ENCODE measurements at places on chromosomes 4 and X. TPM values are rescaled to one million over a fixed set of nuclear protein-coding genes. Genes with fewer than 3 reads are reported as not detected.

SMIM43 gene
- total RNA-seq, result not detected

ADAMTS3 gene
- 10.7 TPM for total RNA-seq

MAGEA9B gene
- not detected for total RNA-seq

SYN1 gene
- 3.7 TPM for total RNA-seq

DNA sequence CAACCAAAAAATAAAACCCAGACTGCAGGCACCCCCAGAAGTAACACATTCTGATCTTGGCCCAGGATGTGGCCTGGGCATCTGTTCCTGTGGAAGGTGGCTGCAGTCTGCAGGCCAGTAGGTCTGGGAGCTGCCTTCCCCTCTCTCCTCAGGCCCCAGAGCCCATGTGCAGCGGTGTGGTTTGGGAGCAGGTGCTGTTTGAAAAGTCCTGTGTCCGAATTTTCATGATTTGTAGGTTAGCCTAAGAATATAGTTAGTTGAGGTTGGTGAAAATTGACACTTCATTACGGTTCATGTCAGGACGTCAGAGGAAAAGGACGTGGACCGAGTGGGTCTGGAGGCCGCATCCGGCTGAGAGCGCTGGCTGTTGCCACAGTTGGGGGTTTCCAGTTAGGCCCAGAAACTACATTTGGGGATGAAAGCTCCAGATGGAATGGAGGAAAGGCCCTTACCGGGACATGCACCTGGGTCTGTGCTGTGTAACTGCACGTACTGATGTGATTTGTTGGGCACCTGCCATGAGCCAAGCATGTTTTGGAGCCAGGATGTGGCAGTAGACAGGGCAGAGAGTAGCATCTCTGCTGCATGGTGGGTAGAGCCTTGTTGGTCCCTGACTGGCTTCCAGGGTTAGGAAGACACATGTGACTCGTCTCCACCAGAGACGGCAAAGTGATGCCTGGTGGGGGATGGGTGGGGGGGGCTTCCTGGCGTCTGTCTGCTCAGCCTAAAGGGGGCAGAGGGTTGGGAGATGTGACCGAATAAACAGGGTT lies 21.7 kb upstream of the HGFAC start:
- no peaks in the 10 kb centered on the region for H3K4me1 ChIP-seq
- H3K36me3 ChIP-seq, result peaks cover 25% of the 10 kb centered on the region
- H3K27me3 ChIP-seq, result no peaks in the 10 kb centered on the region
- DNase-seq, result peak; percentile 6

- H3K4me1 ChIP-seq, result no peaks in the 10 kb centered on the region
- no peaks in the 10 kb centered on the region for H3K36me3 ChIP-seq
- no peak for DNase-seq
- peaks cover 14% of the 10 kb centered on the region for H3K27me3 ChIP-seq
- H3K4me3 ChIP-seq, result no peak overlapping the region
Measured at GRCh38 chr4:80963051-80963450, 67.5 kb upstream of the BMP3 start.

DNA sequence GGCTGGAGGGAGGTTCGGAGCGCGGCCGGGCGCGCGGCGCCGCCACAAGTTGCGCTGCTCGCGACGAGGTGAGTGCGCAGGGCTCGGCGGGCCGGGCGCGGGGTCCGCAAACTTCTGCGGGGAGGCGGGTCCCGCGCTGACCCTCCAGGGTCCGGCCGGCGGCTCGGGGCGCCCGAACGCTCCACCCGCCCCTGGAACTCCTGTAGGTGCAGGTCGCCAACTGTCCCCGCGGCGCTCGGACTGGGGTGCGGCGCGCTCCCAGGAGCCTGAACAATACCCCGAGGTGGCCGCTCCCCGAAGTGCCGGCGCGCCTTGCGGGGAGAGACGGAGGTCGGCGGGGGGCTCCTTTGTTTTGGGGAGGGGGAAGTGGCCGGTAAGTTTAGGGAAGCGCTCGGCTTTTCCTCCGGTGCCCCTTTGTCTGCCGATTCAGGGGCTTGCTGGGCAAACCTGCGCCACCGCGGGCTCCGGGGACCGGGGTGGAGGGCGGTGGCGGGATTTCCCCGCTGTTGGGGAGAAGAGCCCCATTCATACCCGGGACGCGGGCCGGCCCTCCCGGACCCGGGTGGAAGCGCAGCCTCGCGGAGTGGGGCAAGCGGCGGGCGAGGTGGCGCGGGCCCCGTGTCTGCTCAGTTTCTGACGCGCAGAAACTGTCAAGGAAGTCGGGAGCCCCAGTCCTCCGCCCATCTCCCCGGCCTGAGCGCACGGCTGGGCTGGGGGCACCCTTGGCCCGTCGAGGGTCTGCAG lies 694 bp downstream of the TBL1X start:
- H3K27me3 ChIP-seq, result no peaks in the 10 kb centered on the region
- no peaks in the 10 kb centered on the region for H3K36me3 ChIP-seq
- peak overlapping the region; percentile 72 for H3K4me3 ChIP-seq

DNA sequence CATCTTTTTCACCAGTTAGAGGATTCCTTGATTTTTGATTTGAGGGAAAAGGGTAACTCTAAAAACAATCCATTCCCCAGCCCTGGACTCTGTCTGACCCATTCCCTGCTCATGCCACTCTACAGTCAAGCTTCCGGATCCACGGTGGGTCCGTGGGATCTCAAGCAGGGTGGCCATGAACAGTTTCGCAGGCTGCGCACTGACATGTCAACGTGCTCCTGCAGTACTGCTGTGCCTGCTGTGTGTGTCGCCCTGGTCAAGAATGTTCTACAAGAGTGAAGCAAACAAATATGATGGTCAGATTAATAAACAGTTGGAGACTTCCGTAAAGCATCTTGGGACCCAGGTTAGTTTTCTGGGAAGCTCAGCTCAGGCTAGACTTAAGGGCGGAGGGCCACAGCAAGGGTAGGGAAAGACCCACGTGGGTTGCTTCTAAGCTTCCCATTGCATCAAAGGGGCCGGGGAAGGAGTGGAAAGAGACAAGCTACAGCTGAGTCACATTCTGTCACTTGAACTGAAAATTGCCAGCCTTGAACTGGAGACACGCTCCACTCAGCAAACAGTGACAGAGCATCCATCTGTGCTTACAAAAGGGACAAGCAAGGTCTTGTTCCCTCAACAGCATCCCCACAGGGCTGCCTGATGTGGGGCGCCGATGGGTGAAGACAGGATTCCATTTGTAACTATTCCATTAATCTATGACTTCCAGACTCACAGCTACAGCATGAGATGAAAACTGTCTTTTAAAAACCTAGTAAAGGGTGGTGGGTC lies 81.8 kb downstream of the MTMR1 start:
- H3K27me3 ChIP-seq, result no peaks in the 10 kb centered on the region
- H3K36me3 ChIP-seq, result peaks cover 10% of the 10 kb centered on the region
- H3K27ac ChIP-seq, result no peak overlapping the region
- no peaks in the 10 kb centered on the region for H3K4me1 ChIP-seq

DNA sequence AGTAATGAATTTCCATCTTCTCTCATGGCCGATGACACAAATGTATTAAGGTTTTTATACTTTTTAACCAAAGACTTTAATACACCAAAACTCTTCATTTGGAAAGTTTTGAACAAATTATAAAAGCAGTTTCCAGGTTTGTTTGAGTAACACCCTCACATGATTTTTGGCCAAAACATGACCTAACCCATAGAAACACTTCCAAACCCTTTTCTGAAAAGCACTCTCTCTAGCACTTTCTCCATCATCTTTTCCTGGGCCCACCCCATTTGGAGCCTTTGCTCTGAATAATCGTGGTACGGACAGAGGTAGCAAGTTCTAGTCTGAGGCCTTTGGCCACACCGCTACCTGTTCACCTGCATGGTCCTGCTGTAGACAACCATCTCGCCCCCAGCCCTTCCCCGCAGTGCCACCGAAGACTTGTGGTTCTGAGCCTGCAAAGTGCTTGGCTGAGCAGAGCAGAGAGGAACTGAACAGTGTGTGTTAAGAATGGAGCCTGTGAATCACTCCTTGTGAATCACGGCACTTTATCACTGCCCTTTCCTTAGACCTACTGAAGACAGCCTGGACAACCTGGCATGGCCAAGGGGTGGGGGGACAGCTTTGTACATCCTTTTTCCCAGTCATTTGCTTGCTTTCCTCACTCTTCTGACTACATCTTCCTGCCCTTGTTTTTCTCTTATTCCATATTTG lies 181.8 kb downstream of the PTTG2 start:
- peaks cover 3% of the 10 kb centered on the region for H3K27me3 ChIP-seq
- peaks cover 2% of the 10 kb centered on the region for H3K4me1 ChIP-seq
- no peak overlapping the region for H3K27ac ChIP-seq
- DNase-seq, result no peak

- no peaks in the 10 kb centered on the region for H3K27me3 ChIP-seq
- no peak for DNase-seq
- H3K27ac ChIP-seq, result no peak overlapping the region
Measured at GRCh38 chr4:112748352-112748878, 111.5 kb downstream of the LARP7 start.

GRCh38 chr4:139801895-139802294 lies 136.3 kb downstream of the MGST2 start:
- H3K27ac ChIP-seq, result no peak overlapping the region
- DNase-seq, result no peak
- no peaks in the 10 kb centered on the region for H3K27me3 ChIP-seq
- H3K4me1 ChIP-seq, result peaks cover 57% of the 10 kb centered on the region
- no peaks in the 10 kb centered on the region for H3K36me3 ChIP-seq

DNA sequence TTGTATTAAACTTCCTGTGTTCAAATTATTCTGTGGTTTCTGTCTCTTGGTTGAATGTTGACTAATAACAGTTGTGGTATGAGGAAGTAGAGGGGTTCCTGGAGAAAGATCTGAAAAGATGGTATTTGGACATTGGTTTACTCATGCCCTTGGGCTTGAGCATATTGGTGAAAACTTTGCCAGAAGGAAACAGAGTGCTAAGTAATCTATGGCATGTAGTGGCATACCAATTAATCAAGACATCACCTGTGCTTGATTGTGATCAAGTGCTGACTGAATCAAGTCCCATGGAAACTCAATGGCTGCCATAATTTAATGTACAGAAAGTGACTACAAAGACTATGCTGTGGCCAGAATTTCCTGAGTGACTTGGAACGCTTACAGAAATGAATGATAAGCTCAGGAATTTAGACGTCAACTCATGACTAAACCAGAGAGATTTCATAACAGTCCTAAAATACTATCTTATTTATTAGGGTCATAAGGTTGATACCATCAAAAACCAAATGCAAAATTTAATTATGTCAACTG lies 2062.9 kb downstream of the ARAP2 start:
- peaks cover 5% of the 10 kb centered on the region for H3K4me1 ChIP-seq
- no peak overlapping the region for H3K4me3 ChIP-seq
- H3K27me3 ChIP-seq, result no peaks in the 10 kb centered on the region
- H3K36me3 ChIP-seq, result no peaks in the 10 kb centered on the region
